Activated CD4-positive, alpha-beta T cell treated with anti-CD3 and anti-CD28 coated beads for 36 hours (primary cell): ENCODE measurements at places on chromosomes 16 and 17. TPM values are rescaled to one million over a fixed set of nuclear protein-coding genes. Genes with fewer than 3 reads are reported as not detected.

Gene KCNJ18
- not detected for total RNA-seq

Gene PRR15L
- not detected for total RNA-seq

DNA sequence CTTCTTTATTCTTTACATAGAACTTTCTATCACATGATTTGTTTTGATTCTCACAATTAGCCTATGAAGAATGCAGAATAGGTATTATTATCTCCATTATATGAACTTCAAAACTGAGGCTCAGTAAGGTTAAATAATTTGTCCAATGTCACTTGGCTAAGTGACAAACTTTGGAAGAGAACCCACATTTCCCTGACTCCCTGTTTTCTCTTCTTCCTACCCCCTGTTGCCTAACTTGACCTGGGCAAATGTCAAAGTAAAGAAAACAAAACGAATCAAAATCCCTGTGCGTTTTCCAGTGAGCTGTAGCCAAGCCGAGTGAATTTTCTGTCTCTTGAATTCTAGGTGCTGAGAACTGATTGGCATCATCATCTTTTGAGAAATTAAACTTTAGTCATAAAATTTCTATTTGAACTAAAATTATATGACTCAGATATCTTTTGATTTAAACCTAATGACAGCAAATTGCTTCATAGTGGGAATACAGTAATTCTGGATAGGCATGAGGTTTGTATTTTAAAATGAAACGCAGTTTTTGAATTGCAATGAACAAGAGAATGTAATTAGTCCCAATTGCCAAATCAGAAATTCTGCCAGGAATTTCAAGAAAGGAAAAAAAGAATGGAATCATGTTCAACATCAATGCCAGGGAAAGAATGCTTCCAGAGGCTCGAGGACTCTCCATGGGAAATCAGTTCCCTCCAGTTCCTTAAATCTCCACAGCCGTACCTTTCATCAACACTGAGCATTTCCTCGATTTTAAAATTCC lies 4.6 kb upstream of the NACA2 start:
- H3K4me3 ChIP-seq: no peak overlapping the region
- no peak for DNase-seq
- no peak overlapping the region for H3K27ac ChIP-seq
- no peaks in the 10 kb centered on the region for H3K4me1 ChIP-seq
- no peaks in the 10 kb centered on the region for H3K36me3 ChIP-seq
- peaks cover 9% of the 10 kb centered on the region for H3K27me3 ChIP-seq

DNA sequence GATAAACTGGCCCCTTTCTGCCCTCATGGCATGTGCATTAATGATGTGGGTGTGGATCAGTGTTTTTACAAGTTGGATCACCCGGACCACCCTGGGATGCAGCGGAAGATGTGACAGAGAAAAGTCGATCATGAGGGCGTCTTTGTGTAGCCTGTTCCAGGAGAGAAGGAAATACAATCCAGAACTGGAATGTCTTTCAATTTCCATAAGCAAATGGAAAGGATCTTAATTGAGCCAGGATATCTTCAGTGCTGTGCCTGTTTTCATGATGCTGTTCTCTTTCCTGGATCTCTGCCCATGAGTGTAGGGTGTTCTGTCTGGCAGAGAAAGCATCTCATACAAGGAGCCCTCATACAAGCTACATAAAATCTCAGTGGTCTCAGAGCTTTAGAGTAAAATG lies 481.4 kb downstream of the XYLT1 start:
- DNase-seq: no peak
- no peaks in the 10 kb centered on the region for H3K27me3 ChIP-seq
- no peak overlapping the region for H3K27ac ChIP-seq
- H3K4me1 ChIP-seq: peaks cover 15% of the 10 kb centered on the region
- no peaks in the 10 kb centered on the region for H3K36me3 ChIP-seq

- DNase-seq: no peak
- no peak overlapping the region for H3K27ac ChIP-seq
- H3K4me3 ChIP-seq: no peak overlapping the region
- H3K36me3 ChIP-seq: no peaks in the 10 kb centered on the region
Measured at GRCh38 chr17:78265121-78265520, 33.7 kb downstream of the TMEM235 start.

DNA sequence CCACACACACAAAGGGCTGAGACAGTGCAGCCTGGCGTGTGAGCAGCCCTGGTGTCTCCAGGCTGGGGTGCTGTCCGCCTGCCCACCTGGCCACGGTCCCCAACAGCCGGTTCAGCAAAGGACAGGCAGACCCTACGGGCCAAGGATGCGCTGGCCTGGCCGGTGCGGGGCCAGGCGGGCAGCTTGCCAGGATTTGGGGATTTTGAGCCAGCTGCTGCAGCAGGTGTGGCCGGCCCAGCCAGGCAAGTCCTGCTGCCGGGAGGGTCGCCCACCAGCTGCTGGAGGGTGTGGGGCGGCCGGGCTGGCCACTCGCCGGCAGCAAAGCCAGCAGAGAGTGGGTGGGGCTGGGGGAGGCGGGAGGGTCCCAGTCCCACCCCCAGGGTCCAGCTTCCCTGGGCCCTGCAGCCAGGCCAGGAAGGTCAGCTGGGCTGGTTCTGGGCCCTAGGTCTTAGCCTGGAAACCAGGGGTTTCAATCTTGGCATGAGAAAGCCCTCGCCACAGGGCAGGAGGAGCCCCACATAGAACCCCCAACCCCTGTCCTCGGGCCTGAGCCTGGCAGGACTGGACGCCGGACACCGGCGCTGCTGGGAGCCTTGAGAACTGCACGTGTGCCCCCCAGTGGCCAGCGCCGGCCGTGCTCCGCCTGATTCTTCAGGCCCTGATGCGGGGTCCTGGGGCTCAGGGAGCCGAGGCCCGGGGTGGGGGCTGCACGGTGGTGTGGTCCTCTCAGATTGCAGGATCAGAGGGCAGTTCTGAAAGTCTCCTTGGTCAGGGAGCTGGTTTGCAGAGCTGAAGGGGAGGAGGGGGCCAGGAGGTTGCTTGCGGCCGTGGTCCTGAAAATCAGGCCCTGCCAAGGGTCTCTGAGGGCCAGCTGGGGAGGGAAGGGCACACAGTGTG lies 17.6 kb upstream of the SSTR5 start:
- peak; percentile 65 for DNase-seq
- no peak overlapping the region for H3K27ac ChIP-seq
- peaks cover 3% of the 10 kb centered on the region for H3K36me3 ChIP-seq
- no peaks in the 10 kb centered on the region for H3K4me1 ChIP-seq

DNA sequence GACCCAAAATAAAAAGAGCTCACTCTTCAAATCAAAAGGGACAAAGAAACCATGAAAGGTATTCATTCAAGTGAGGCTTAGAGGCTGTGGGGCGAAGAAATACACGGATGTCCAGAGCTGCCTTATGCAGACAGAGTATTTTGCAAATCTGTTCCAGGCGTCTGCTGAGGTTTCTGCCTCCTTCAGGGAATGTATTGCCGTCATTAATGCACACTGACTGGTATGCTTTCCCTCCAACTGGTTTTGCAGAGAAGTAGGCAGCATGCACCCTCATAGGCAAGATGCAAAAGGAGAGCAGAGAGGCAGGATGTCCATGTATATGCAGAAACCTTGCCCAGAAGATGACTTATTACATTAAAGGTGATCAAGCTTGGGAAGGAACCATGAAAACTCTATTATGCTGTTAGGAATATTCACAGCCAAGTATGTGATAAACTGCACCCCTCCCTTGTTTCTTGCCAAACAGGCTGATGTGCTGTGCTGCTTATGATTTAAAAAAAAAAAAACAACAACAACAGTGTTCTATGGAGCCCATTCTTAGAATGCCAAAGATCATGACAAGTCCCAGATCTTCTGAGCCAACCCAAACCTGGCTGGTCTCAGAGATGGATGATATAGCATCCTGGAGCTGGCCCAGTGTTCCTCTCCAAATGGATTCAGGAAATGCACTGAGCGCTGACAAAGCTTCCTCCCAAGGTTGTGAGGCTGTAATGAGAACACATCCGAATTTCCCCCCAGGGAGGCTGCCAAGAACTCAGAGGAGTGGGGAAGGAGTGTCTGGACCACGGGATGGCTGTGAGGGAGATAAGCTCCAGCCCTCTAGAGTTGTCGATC lies 77.6 kb upstream of the HLF start:
- H3K4me3 ChIP-seq: no peak overlapping the region
- DNase-seq: no peak
- no peaks in the 10 kb centered on the region for H3K4me1 ChIP-seq
- no peak overlapping the region for H3K27ac ChIP-seq

DNA sequence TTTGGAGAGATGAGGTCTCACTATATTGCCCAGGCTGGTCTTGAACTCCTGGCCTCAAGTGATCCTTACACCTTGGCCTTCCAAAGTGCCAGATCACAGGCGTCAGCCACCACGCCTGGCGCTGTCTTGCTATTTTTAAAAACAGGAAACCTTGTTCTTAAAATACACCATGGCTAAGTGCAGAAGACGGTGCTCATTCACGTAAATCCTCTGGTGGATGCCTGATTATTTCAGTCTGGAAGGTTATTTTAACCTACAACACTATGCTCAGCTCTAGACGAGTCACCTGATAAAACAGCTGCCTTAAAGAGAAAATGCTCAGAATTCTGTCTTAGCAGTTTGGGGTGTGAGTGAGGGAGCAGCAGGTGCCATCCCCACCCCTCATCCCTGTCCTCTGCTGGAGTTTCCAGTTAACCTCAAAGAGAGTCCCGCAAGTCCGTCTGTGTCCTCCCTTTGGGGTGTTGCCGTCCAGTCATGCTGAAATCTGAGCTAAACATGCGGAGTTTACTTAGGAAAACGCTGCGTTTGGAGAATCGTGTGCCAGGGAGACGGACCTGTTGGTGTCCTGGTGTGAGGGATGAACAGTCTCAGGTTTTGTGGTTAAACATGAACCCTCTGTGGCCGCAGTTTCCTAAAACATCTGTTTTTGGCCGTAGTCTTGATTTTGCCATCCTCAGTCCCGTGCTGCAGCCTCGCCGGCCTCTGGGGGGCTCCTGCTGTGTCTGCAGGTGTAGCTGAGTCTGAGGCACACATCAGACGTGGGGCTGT lies 17.1 kb downstream of the SPG7 start:
- H3K27me3 ChIP-seq: no peaks in the 10 kb centered on the region
- H3K4me3 ChIP-seq: no peak overlapping the region
- no peaks in the 10 kb centered on the region for H3K4me1 ChIP-seq
- H3K36me3 ChIP-seq: peaks cover 42% of the 10 kb centered on the region

DNA sequence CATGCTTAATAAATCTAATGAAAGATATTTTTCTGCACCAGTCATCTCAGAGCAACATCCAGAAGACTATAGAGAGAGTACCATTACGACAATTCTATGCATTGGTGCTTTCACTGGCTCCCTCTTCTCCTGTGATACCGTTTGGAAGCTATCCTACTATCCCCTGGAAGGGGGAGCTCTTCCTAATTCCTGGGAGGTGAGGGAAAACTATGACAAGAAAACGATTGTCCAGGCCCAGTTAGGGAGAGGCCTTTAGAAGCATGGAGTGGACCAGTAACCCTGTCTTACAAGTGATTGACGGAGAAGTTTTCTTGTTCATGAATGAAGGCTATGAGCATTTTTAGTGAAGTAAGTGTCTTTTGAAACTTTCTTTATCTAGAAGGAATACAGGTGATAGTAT lies 150.2 kb downstream of the TANC2 start:
- no peaks in the 10 kb centered on the region for H3K27me3 ChIP-seq
- no peaks in the 10 kb centered on the region for H3K4me1 ChIP-seq
- H3K36me3 ChIP-seq: no peaks in the 10 kb centered on the region
- DNase-seq: no peak
- no peak overlapping the region for H3K4me3 ChIP-seq
- no peak overlapping the region for H3K27ac ChIP-seq

DNA sequence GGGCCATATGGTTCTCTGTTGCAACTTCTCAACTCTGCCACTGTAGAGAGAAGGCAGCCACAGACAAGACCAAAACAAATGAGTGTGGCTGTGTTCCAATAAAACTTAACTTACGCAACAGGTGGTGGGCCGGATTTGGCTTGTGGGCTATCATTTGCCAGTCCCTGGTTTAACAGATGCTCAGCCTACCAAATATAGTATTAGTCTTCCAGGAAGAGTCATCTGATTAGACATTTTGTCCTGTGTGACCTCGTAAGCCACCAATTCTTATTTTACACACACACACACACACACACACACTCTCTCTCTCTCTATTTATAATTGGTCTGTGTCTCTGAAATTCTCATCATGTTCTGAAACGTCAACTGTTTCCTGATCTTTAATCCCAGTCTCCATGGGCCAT lies 245.9 kb downstream of the XYLT1 start:
- no peak overlapping the region for H3K27ac ChIP-seq
- peaks cover 4% of the 10 kb centered on the region for H3K4me1 ChIP-seq
- no peak for DNase-seq
- no peaks in the 10 kb centered on the region for H3K27me3 ChIP-seq
- peaks cover 5% of the 10 kb centered on the region for H3K36me3 ChIP-seq

- H3K27ac ChIP-seq: no peak overlapping the region
- no peaks in the 10 kb centered on the region for H3K36me3 ChIP-seq
- no peaks in the 10 kb centered on the region for H3K27me3 ChIP-seq
- peaks cover 27% of the 10 kb centered on the region for H3K4me1 ChIP-seq
- no peak for DNase-seq
- H3K4me3 ChIP-seq: no peak overlapping the region
Measured at GRCh38 chr16:84502581-84502980, 1.9 kb downstream of the MEAK7 start.

DNA sequence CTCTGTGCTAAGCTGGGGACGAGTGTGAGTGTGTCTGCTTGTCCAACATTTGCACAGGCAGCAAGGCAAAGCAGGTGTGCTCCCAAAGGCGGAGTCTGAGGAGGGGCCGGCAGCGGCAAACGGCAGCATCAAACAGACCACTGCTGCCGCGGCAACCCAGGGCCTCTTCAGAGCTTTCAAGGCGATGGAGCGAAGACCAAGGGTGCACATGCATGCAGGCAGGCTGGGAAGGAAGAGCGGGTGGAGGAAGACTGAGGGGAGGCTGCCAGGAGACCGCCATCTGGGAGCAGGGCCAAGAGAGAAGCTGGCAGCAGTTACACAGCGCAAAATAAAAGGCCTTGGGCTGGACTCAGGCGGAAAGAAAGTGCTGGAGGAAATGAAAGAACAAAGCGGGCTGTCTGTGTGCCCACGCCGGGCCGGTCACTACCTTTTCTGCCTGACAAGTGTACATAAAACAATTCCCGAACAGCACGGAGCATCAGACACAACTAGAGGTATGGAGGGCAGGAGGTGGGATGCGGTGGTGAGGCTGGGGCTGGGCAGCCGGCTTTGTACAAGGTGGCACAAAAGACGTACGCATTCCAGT lies 8.5 kb downstream of the TIMM22 start:
- H3K4me3 ChIP-seq: no peak overlapping the region
- H3K4me1 ChIP-seq: peaks cover 8% of the 10 kb centered on the region
- H3K27me3 ChIP-seq: no peaks in the 10 kb centered on the region
- peaks cover 19% of the 10 kb centered on the region for H3K36me3 ChIP-seq
- no peak for DNase-seq
- H3K27ac ChIP-seq: peak overlapping the region; percentile 19

DNA sequence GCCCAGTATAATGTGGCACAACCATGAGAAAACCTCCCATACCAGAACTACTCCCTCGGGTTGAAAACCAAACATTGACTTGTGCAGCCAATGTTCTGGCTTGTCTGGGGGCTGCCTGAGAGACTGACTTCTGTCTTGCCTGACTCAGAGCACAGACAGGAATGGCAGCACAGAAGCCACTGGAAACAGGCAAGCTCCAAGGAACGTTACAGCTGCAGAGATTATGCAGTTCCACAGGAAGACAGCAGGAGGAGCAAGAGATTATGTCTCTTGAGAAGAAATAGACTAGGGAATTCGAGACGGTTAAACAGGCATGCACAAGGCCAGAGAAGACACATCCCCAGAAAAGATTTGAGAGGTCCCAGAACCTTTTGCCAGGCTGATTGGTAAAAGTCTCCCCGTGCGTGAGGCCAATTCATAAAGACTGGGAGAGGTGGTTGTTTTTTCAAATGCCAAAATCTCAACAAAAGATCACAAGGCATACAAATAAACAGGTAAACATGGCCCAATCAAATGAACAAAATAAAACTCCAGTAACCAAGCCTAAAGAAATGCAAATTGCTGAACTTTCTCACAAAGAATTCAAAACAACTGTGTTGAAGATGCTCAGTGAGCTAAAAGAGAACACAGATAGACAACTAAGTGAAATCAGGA lies 90.6 kb upstream of the CDH5 start:
- peaks cover 24% of the 10 kb centered on the region for H3K27me3 ChIP-seq
- no peak overlapping the region for H3K4me3 ChIP-seq
- peaks cover 7% of the 10 kb centered on the region for H3K4me1 ChIP-seq
- H3K27ac ChIP-seq: no peak overlapping the region
